CD8-positive, alpha-beta memory T cell (primary cell): ENCODE measurements at places on chromosomes 12 and 14. TPM values are rescaled to one million over a fixed set of nuclear protein-coding genes. Genes with fewer than 3 reads are reported as not detected.

Gene NPAS3
- total RNA-seq, result not detected

Gene KIF26A
- total RNA-seq, result 0.15 TPM

Gene FAR2
- total RNA-seq, result 3.7 TPM

Gene SLCO1C1
- total RNA-seq, result not detected

Gene RND1
- total RNA-seq, result 2.0 TPM

Gene SIRT4
- 1.8 TPM for total RNA-seq

Gene LHX5
- total RNA-seq, result not detected

Gene OR6C68
- total RNA-seq, result not detected

Gene RAD9B
- total RNA-seq, result 0.74 TPM

Gene KRT80
- not detected for total RNA-seq

Gene IL31
- 4.1 TPM for total RNA-seq
